ENCODE measurements at places on chromosomes 6 and 20.
A peak's percentile ranks its signal among the peaks of the same experiment; 100 is the strongest.

GRCh38 chr6:139323511-139324300 lies 31.9 kb upstream of the TXLNB start:
- peak; percentile 88 for DNase-seq

GRCh38 chr6:120005292-120005976 lies 655.9 kb upstream of the MAN1A1 start:
- no peak for DNase-seq

DNA sequence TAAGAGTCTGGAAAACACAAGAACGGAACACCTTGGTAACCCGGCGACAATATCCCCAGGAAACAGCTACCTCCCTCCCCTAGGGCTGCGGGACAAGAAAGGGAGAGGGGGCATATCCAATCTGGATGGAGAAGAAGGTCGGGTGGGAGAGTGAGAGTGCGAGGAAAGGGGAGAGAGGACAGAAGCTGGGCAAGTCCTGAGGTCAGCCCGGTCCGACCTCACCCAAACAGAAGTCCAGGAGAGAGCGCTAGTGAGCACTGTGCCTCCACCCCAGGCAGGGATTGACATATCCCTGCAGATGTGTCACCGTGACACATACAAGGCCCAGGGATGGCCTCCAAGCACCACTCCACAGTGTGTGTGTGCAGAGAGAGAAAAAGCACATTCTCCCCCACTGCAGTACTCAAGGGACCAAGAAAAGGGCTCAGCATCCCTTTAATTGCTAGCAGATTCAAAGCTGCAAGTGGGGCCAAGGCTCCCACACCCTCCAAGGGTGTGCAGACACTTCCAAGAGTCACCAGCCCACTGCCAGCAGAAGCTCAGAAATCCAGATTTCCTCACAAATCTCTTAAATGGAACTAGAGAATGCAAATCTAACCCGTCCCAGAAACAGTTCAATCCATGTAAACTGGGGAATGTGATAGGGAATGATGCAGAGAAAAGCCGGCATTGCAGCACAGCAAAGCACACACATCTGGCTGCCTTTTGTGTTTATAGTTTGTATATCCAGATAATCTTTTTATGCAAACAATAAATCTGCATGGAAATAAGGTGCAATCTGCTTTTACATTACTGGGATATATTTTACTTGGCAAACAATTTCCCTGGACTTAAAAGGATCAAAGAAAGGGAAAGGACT lies 3.1 kb downstream of the PXDC1 start:
- peak; percentile 29 for DNase-seq

DNA sequence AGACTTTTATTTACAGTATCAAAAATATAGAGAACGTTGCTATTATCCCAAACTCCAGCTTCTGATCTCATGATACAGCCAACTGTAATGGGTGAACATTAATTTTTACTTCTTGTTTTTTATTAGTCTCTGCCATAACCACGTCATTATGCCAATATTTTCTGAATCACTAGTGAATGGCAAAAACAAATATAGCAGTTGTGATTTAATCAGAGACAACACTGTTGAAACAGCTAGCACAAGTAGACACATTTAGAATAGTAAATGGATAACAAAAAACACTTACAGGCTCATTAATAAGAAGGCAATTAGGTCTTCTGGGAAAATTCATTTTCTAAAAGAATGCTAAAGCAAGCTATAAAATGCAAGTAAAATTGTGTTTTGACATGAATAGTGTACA lies 8.1 kb downstream of the PTPRK start:
- DNase-seq = no peak

GRCh38 chr20:24543741-24544140 lies 74.3 kb downstream of the SYNDIG1 start:
- no peak for DNase-seq

DNA sequence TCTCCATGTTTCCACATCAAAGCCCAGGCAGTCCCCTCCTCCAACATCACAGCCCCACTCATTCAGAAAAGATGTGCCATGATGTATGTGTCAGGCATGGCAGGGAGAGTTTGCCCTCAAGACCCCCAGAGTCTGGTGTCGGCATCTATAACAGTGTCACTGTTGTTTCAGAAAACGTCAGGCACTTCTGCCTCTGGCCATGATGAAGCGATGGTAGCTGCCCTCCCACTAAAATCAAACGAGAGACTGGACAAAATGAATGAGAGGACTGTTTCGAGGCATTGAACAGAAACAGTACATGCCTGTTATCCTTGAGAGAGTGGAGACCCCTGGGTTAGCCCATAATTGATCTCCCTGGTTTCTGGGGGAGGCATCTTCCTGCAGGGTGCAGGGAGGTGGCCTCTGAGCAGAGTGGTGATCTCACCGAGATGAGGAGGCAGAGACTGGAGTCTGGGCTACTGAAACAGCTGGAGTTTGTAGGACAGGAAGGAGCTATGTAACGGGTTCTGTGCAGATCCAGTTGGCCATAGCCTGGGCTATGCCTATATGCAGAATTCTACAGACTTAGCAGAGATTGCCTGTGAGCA lies 144.5 kb downstream of the SYCP2 start:
- DNase-seq = no peak

GRCh38 chr6:126145351-126145750 lies 159.0 kb downstream of the TRMT11 start:
- DNase-seq = no peak

GRCh38 chr6:53437557-53438202 lies 88.9 kb upstream of the ELOVL5 start:
- peak; percentile 43 for DNase-seq

DNA sequence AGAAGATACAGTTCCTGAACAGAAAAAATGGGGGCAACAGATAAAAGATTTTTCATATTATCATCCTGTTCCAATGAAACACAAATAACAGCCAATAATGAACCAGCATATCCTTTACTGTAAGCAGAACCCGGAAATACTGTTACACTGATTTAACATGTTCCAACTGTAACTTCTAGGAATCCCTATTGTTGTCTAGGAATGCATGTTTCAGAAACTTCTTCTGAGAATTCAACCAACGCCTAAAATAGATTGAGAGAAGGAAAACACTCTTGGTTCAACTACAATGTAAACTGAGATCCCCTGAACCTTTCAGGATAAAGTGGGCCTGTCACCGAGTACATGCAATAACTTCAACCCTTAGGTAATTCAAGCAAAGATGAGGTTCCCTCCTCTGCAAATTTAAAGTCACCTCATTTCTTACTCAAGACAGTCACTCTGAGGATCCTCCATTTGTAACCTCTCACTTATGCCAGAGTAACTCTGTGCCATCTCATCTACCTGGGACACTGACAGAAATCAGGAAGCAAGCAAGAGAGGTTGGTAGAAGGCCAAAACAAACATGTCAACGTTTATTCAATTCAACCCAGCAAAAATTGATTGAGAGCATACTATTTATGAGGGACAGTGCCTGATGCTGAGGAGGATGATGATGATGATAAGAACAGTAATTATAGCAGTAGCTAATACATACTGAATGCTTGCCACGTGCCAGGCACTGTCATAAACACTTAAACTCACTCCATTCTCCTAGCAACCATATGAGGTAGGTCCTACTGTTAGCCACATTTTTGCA lies 14.1 kb downstream of the UBE3D start:
- no peak for DNase-seq
